ENCODE measurements at places on chromosomes 12 and 14.

- DNase-seq = no peak
These were observed 26.2 kb downstream of the AMN start for GRCh38 chr14:102948698-102949061.

- no peak for DNase-seq
These were observed 1937.5 kb upstream of the SEL1L start for GRCh38 chr14:83470959-83471695.

- no peak for DNase-seq
These were observed 171.0 kb downstream of the ETV6 start for GRCh38 chr12:11820476-11820875.

DNA sequence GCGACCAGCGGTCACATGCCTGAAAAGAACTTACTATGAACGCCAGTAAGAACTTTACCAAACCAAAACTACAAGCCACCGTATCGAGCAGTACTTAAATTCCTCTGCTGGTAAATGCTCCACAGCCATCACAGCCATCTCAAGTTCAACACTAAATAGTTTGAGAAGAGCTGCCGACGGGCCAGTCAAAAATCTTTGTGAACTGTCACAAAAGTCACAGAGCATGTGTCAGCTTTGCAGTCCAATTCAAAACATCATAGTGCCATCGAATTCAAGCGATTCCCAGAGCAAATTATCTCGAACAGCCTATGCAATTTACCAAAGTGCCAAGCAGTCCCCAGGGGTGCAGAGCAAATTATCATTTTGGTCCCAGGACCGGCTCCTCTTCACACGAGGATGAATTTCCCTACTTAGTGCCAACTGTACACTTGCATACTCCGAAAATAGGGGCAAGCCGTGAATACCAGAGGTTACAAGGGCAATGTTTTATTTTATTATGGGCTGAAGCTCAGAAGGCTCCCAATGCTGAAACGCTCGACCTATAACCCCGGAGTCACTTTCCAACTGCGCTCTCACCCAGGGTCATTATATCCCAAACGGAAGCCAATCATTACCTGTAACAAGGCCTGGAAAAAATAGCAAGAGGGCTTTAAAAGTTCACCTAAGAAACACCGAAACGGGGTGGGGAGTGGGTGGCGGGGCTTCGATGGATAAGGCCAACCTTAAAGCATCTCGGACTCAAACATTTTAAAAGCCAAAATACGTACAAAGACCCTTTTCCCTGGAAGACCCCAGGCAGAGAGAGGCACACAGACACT, 1.1 kb downstream of the LRP6 start:
- DNase-seq = no peak

DNA sequence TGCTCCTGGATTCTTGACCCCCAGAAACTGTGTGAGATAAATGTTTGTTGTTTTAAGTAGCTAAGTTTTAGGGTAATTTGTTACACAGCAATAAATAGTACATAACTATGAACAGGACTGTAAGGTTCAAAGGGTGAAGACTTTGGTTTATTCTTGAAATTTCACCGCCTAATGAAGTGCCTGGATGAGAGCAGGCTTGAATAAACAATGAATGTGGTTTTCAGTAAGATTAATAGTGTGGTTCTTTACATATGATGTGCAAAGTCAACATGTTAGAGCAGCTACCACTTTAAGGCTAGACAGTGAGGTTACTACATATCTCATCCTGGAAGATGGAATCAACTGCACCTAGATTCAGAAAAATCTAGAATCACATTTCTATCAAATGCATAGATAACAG, 145.2 kb upstream of the BTG1 start:
- DNase-seq = no peak

- no peak for DNase-seq
These were observed 125.8 kb downstream of the KTN1 start for GRCh38 chr14:55705651-55706364.

DNA sequence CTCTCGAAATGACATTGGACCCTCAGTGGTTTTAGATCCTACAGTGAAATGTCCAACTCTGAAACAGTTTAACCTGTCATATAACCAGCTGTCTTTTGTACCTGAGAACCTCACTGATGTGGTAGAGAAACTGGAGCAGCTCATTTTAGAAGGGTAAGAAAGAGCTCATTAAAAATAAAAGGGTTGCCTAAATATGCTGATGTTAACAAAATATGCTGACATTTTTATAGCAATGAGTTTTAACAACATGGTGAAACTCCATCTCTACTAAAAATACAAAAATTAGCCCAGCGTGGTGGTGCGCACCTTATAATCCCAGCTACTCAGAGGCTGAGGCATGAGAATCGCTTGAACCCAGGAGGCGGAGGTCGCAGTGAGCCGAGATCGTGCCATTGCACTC, 73.5 kb downstream of the LRRK2 start:
- no peak for DNase-seq

All from central memory CD4-positive, alpha-beta T cell (primary cell).